ENCODE measurements at places on chromosomes 7 and 10.

- no peak for DNase-seq
These were observed 186.9 kb downstream of the SND1 start for GRCh38 chr7:127838816-127839415.

GRCh38 chr10:97570146-97570788 lies 2.3 kb upstream of the ANKRD2 start:
- no peak for DNase-seq

GRCh38 chr7:104818961-104819880 lies 194.8 kb upstream of the KMT2E start:
- no peak for DNase-seq

DNA sequence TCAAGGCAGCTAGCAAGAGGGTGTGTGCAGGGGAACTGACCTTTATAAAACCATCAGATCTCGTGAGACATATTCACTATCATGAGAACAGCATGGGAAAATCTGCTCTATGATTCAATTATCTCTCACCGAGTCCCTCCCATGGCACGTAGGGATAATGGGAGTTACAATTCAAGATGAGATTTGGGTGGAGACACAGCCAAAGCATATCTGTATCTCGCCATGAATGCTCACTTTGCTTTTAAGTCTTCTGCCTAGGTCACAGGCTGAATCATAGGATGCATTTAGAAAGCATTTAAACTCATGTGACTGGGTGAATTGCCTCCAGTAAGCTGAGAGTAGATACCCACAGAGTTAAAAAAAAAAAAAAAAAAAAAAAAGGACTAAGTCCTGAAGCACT lies 220.0 kb downstream of the AGMO start:
- DNase-seq: no peak

GRCh38 chr10:22324413-22324812 lies 3.5 kb downstream of the BMI1 start:
- DNase-seq: no peak

GRCh38 chr7:157676001-157676400 lies 339.2 kb downstream of the DNAJB6 start:
- DNase-seq: no peak

- no peak for DNase-seq
These were observed 77.5 kb downstream of the SEPTIN7 start for GRCh38 chr7:35878351-35878750.

DNA sequence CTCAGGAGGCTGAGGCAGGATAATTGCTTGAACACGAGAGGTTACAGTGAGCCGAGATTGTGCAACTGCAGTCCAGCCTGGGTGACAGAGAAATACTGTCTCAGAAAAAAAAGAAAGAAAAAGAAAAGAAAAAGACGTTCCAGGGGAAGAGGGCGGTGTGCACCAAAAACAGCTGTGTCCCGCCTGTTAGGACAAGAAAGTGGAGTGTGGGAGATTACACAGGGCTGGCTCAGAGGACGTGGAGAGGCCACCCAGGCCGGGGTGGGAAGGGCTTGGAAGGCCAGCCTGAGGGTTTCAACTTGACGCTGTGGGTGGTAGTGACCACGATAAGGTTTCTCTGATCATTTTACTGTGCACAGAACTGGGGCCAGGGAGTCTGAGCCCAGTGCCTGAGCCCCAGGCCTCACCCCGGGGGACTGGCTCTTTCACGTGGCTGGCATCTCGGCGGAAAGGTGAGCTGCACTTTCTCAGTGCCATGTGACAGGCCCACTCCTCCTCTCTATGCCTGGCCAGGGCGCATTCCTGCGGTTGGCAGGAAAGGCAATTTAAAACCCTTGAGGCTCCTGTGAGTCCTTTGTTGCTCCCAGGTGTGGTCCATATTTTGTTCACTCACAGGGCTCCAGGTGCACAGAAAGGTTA lies 13.9 kb downstream of the RHBDD2 start:
- peak; percentile 74 for DNase-seq

GRCh38 chr7:118918556-118918955 lies 694.1 kb downstream of the ANKRD7 start:
- DNase-seq: no peak
